ENCODE measurements at places on chromosomes 5 and 9.

DNA sequence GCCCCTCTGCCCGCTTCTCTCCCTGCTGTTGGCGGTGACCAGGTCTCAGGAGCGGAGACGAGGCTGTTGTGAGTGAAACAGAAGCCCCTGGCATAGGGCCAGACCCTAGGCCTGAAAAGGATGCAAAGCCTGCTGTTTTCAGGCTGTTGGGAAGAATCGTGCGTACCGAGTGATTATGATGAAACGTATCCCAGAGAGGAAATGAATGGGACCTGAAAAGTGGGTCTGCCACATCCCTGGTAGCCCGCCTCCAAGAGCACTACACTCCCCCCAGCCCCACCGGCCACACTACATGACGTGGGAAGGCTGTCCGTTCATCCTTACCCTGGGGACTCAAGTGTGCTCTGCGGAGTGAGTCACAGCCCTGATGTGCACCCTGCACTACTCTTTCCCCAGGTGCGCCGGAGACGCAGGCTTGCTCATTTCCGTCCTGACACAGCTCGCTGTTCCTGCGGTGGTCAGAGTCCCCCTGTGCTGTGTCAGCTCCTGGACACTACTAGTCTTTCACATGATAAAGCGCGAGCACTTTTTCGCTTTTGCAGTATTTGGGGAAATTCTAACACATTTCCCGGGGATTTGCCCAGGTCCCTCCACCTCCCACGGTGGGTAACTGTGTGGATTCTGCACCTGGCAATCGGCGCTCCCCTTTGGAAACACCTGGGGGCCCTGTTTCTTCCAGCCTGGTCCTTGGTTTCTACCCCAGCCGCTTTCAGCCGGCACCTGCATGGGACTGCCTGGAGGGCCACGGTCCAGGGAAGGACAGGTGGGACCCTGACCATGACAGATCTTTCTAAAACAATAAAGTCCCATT is 91.5 kb downstream of the ANKRD33B start:
- DNase-seq, result no peak

- DNase-seq, result no peak
Observed at GRCh38 chr5:55625589-55625909, 86.6 kb downstream of the SLC38A9 start.

DNA sequence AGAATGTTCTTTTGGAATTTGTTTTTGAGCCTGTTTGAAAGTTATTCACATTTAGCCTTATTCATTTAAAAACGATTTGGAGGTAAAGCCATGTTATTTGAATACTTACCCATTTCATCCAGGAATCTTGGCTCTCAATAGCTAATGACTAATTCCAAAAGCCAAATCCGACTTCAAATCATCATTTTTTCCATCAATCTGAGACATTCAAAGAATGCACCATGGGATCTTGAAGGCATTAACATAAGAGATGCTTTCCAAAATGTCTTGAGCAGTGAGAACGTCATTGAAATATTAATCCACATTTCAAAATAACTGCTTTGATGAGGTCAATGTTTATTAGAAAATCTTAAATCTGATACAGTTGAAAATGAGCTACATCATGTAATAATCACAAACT is 617.0 kb upstream of the RORB start:
- DNase-seq, result no peak

DNA sequence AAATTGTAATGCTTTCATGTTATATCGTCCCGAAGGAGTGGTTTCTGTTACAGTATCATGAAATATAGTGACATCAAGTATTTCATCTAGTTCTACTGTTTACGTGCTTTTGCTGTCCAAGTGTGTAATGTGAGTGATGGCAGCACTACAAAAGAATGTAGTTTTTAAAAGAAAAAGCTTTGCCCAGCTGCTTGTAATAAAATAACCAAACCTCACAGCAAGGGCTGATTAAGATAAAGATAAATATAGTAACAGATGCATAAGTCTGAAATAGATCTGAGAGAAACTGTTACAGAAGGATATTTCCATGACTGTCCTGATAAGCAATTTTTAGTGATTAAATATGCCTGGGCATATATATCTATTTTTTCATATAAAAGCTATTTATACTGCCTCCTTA is 106.4 kb downstream of the AUH start:
- no peak for DNase-seq

- no peak for DNase-seq
Observed at GRCh38 chr9:76699971-76700370, 64.3 kb upstream of the PCA3 start.

DNA sequence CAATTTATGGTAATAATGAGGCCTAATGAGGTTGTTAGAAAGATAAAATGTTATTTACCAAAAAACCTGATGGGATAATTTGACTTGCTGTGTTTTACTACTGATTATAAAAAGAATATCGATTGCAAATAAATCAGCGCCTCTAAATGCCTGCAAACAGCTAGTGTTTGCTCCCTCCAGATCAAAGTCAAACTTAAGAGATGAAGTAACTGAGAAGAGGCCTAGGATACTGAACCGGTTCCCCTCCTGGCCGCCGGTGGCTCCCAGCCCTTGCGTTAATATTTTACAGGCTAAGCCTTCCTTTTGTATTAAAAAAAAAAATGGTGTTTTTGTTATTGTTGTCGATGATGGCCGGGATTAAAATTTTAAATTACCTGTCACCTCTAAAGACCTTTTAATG is 2.6 kb downstream of the IRX1 start:
- no peak for DNase-seq

- no peak for DNase-seq
Observed at GRCh38 chr5:160468363-160468975, 46.8 kb downstream of the PTTG1 start.

DNA sequence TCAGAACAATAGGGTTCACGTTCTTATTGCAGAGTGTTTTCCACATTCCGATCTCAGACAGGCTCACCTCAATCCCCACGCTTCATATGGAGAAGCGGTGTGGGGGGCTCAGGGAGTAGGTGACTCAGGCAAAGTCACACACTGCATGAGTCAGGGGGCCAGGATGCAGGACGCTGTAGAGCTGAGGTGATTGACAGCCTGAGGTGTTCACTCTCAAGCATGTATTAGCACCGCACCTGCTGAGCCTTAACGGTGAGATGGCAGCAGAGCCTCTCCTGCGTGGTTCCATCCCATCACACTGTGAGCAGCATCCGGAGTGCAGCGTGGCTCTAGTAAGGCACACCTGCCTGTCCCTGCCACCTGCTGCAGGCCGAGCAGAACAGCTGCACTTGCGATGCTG is 194.0 kb downstream of the IRX2 start:
- DNase-seq, result no peak

DNA sequence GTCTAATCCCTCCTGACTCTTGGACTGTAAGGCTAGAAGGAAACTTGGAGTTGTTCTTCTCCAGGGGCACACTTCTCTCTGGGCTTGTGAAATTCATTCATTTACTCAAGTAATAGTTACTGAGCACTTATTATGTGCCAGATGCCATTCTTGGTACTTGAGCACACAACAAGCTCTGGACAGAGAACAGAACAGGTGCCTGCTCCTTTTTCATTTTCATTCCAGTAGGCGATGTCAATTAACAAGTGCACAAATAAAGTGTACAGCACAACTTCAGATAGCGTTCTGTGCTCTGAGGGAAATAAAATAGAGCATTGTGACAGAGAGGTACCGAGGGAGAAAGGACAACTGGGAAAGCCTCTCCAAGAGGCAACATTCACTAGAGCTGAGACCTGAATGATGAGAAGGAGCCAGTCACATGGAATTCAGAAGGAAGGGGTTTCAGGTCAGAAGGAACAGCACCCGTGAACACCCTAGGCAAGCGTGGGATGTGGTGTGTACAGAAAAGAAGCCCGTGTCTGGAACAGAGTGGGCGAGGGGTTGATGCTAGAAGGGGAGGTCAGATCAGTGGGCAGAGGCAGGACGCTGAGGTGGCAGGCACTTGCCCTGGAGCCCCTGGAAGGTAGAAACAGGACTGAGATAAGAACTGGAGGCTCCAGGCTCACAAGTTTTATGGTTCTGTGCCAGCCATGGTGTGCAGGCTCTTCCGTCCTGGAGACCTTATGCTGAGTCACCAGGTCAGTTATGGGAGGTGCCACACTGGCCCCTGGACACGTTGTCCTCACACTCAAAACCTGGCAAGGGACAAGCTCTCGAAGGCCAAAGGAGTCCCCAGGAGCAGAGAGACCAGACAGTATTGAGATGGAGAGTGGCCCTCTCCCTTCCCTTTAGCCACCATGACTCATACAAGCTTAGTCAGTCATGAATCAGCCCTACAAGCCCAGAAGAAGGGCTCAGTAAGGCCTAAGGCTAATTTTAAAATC is 7.2 kb upstream of the ABLIM3 start:
- no peak for DNase-seq

Data from CD4-positive, alpha-beta T cell treated with Interleukin-12 subunit alpha and Interleukin-12 subunit beta, for 1 hour (primary cell).